Smooth muscle cell of trachea (primary cell): ENCODE measurements at places on chromosomes 7 and 10. TPM values are rescaled to one million over a fixed set of nuclear protein-coding genes. Genes with fewer than 3 reads are reported as not detected.

COL26A1 gene
- not detected in 2 replicates for total RNA-seq

DGKI gene
- total RNA-seq: 1.7 and 4.0 TPM in 2 replicates

FANK1 gene
- 1.3 and 3.1 TPM in 2 replicates for total RNA-seq

CCDC71L gene
- 25.7 and 34.1 TPM in 2 replicates for total RNA-seq

PDGFA gene
- 2.5 and 13.1 TPM in 2 replicates for total RNA-seq

RNF148 gene
- 0.33 and 1.3 TPM in 2 replicates for total RNA-seq
